ENCODE measurements at places on chromosomes 2 and 18.

DNA sequence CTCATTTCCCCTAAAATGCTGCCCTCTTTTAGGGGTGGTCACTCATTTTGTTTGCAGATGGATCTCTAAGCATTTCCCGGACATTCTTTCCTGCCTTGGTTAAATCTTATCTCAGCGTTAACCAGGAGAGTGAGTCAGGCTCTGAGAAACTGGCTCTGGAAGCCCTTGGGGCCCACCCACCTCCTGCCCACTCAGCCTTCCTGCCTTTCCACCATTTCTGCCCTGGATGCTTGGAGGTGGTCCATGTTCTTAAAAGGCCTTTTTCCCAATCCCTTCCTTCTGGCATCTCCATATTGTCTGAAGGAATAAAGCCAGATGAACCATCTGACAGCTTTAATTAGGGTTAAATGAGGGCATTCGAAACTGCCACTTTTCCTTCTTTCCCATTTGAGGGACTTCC, 9.5 kb downstream of the HK2 start:
- DNase-seq = no peak

- peak; percentile 37 for DNase-seq
Observed at GRCh38 chr2:20365249-20365817, 14.7 kb upstream of the PUM2 start.

- no peak for DNase-seq
Observed at GRCh38 chr2:42813763-42814162, 21.4 kb upstream of the HAAO start.

DNA sequence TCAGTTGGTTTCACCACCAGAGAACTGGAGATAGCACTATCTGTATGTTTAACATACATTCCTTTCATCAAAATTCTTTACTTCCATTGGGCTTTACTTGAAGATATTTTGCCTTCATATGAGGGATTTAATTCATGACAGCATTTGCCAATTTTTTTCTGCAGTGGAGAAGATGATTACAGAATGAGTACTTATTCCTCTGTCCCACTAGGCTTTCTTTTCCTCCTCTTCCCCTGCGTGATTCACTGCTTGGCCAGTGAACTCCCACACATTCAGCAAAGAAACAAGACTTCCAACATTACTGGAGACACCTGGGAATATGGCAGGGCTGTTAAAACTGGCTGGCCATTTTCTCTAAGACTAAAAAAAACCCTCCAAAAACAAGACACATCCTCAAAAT, 425.8 kb upstream of the KCNH7 start:
- DNase-seq = no peak

- no peak for DNase-seq
Observed at GRCh38 chr18:56086786-56087185, 498.8 kb upstream of the TCF4 start.

DNA sequence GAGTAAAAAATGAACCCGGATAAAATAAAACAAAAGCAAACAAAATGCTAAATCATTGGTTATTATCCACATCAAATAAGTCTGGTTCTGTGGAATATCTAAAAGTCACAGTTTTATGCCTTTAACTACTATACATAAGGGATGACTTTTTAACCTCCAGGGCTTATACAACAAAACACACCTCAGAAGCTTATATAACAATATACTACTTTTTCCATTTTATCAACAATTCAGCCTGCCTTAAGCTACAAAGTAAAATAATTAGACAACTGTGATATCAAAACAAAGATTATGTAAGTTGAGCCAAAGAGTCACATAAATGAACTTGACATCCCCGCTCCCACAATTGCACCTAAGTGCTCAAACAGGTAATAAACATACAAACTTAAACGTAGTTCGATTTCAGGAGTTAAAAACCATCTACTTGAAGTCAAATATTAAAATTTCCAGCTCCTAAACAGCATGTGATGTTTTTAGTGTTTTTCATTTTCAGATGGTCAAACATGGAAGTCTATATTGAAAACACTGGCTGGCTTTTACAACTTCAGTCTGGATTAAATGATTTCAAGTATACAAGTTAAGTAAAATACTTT, 54.7 kb downstream of the ATIC start:
- DNase-seq = no peak

Measured in activated naive CD4-positive, alpha-beta T cell treated with Interleukin-2 at 50 U/mL for 16 hours (primary cell).